NCI-H345 (cell line): ENCODE measurements at places on chromosomes 1 and 21.
A peak's percentile ranks its signal among the peaks of the same experiment; 100 is the strongest.

DNA sequence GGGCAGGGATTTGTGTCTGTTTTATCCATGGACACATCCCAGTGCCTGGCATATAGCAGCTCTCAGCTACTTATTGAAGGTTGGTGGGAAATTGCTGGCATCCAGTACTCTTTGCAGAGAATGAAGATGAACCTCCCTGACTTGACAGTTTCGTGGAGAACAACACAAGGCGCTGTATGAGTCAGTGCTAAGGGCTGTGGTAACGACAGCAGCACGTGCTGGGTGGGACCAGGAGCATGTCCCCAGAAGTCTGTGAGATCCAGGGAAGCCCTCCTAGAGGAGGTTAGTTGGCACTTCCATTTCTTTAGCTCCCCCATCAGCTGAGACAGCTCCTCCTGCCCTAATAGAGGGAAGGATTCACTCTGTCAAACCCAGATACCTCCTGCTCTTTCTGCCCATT, 25.9 kb upstream of the IL19 start:
- DNase-seq = no peak

DNA sequence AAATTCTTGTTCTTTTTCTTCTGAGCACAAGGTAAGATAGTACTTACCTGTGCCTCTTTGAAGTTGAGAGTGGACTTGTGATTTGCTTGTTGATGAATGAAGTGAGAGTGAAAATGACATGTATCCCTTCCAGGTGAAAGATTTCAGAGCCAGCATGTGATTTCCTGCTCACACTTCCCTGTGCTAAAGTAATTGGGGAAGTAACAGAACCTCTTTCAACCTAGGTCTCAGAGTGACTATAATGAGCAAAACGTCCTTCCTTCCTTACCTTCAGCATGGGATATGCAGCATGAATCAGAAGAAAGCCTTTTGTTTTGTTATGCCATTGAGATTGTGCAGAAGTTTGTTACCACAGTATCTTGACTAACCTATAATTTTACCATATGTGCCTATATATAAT, 24.6 kb downstream of the RAVER2 start:
- DNase-seq = no peak

DNA sequence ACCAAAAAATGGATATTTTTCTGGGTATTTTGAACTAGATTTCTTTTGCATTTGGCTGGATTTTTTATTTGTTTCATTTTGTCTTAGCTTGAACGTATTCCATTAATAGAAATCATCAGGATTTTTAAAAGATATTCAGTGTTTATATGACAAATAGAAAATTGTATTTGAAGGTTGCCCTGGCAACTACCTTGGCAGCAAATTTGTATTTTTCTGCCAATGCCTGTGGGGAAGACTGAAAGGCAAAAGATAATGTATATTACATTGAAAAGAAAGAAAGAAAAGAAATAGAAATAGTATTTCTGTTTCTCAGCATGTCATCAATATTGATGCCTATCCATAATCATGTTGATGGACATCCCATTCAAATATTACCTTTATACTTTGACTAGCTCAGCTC, 16.8 kb downstream of the VCAM1 start:
- DNase-seq = no peak

- DNase-seq = no peak
Observed at GRCh38 chr1:161052899-161053298, 7.1 kb upstream of the USF1 start.

DNA sequence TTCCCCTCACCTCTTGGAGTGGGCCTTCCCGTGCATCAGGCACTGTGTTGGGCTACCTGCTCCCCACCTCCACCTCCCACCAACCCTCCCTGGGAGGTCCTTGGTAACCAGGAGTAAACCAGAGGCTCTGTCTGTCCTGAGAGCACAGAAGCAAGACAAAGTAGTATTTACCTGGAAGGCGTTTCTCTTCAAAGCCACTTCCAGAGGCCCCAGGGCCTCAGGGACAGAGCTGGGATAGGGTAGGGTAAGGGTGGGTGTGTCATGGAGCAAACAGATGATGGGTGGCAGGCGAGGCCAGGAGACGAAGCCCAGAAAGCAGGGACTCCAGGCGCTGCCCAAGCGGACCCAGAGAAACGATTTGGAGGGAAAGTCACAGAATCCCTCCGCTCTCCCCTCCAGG, 77.2 kb upstream of the TARDBP start:
- DNase-seq = peak; percentile 18

GRCh38 chr1:95393434-95393833, 159.4 kb downstream of the RWDD3 start:
- DNase-seq = no peak

GRCh38 chr1:2270260-2271100, 42.4 kb downstream of the SKI start:
- no peak for DNase-seq

- DNase-seq = peak; percentile 60
Observed at GRCh38 chr1:95388031-95388430, 154.0 kb downstream of the RWDD3 start.

DNA sequence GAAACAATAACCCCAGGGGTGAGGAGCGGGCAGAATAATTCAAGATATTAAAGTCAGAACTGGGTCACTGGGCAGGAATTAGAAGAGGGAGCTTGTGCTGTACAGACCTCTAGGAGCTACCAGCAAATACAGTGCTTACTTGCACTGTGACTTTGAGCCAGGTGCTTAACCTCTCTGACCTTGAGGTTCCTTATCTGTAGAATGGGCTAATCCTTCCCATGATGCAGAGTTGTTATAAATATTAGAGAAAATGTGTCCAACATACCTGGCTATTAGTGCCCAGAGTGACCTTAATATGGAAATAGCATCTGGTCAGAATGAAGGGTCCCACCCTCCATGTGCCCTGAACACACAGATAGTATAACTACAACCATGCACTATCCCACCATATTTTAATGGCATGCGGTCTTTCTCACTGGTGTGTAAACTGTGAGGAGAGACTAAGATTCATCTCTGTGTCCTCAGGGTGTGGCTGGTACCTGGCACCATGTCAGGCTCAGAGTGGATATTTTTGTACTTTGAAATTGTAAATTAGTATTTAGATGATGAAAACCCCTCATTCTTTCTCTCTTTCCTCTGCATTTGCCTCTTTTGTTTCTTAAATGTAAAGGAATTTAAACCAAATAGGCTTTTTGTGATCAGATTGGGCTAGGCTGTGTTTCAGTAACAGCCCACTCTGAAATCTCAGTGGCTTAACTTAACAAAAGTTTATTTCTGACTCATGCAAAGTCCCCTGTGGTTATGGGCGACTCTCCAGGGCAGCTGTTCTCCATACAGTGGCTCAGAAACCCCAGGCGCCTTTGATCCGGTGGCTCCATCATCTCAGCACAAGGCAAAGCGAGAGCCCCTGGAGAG, 60.0 kb upstream of the ROR1 start:
- peak; percentile 43 for DNase-seq

DNA sequence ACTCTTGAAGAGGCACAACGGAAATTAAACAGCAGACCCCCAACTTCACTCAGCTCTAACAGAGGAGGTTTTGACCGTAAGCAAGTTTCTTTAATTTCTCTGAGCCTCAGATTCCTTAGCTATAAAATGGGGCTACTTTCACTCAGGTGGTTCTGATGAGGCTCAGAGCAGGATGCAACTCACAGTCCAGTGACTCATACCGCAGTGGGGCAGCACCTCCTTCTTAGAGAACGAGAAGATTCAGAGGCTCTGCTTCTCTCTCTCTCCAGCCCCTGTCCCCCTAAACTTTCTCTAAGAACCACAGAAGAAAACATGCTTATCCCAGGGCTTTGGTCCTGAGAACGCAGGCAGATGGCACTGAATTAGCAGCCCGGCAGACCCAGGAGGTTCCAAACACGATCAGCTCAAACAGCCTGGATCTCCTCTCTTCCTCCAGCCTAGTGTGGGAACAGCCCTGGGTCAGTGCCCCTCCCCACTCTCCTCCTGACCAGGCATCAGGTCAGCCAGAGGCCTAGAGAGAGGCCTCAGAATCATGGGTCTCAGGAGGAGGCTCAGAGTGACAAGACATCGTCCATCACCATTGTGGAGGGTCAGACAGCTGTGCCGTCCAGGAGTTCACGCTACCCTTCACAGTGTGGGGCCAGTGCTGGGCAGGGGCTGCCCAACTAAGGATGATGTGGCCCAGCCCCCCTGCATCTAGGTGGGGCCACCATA, 433.0 kb downstream of the PTPRU start:
- DNase-seq = no peak

DNA sequence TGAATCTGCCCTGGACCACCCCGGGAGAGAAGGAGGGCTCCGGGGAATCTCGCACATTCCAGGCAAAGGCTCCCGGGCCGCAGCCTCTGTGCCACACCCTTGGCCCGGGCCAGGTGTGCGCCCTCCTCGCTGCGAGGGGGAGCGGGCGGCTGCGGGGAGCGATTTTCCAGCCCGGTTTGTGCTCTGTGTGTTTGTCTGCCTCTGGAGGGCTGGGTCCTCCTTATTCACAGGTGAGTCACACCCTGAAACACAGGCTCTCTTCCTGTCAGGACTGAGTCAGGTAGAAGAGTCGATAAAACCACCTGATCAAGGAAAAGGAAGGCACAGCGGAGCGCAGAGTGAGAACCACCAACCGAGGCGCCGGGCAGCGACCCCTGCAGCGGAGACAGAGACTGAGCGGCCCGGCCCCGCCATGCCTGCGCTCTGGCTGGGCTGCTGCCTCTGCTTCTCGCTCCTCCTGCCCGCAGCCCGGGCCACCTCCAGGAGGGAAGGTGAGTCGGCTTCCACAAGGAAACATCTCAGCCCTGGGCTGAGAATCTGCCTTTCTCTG, at the start of gene LAMC2:
LAMC2 (plus strand) TSS at position 324 of the 550 bp plus-strand sequence; CDS start at position 413, 89 bp downstream.
- peak; percentile 14 for DNase-seq

DNA sequence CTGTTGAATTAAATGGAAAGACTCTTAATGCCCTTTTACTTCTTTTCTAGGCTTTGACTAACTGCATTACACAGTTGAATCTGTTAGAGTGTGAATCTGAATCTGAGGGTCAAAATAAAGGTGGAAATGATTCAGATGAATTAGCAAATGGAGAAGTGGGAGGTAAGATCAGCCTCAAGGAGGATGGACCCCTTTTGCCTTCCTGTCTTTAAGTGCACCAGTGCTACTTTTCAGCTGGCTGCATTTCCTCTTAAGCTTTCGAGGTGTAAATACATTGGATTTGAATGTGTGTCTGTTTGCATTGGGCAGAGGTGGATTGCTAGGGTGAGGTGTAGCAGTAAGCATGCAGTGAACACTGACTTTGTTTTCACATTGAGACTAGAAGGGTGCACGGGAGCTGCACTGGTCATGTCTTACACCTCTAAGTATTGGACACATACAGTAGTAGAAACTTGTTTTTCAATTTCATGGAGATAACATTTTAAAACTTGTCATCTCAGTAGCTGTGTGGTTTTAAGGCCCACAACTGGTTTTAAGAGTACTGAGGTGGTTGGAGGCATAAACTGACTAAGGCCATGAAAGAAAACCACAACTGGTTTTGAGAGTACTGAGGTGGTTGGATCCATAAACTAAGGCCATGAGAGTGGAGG, 35.4 kb downstream of the MIA3 start:
- no peak for DNase-seq

GRCh38 chr1:156376958-156377919, 8.2 kb downstream of the RHBG start:
- no peak for DNase-seq

DNA sequence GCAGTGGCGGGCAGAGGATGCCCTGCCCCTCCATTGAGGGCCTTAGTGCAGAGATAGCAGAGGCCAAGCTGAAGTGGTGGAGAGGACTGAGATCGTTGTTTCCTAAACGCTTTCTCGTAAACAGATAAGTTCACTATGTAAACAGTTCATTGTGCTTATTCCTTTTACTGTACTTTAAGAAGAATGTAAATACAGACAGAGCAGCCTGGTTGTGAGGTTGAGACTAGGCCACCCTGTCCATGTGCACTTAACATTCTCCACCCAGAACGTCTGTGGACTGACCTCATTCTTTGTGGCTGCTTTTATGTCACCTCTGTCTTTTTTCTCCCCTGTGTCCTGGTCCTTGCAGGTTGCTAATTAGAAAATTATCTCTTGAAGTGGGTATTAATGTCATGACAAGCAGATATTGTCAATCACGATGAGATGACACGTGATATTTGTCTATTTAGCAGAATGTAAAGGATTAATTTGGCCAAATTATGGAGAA, 8.5 kb downstream of the CENPS start:
- no peak for DNase-seq

DNA sequence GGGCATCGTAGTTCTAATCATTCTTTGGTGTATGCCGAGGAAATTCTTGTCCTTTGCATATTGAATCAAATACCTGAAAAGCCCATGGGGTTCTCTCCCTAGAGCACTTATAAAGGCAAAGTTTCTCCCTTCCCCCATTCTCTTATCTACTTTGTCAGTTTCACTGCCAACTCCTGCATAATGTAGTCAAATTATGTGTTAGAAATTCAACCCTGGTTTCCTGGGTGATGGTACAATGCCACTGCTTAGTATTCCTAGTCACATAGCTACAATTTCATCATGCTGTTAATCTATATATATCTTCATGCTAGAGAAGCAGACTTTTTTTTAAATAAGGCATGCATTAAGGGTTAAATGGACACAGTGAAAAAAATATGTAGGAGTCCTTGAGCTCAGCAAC, 119.0 kb downstream of the PDE4B start:
- no peak for DNase-seq

DNA sequence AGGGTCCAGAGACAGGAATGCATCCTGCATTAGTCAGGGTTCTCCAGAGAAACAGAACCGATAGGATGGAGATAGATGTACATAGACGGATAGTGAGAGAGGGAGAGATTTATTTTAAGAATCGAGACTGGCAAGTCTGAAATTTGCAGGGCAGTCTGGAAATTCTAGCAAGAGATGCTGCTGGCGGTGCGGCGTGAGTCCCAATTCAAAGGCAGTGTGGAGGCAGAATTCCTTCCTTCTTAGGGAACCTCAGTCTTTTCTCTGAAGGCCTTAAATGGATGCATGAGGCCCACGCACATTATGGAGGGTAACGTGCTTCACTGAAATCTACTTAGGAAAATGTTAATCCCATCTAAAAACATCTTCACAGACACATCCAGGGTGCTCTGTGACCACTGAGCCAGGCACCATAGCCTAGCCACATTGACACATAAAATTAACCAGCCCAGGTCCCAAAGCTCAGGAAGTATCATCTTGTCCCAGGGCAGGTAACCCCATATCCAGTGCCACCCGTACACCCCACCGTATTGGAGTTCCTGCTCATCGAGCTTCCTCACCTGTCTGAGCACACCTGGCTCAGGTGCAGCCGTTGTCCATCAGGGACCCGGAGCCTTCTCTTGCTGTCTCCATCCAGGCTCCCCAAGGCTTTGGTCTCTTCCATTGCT, 9.7 kb upstream of the PKNOX1 start:
- no peak for DNase-seq

DNA sequence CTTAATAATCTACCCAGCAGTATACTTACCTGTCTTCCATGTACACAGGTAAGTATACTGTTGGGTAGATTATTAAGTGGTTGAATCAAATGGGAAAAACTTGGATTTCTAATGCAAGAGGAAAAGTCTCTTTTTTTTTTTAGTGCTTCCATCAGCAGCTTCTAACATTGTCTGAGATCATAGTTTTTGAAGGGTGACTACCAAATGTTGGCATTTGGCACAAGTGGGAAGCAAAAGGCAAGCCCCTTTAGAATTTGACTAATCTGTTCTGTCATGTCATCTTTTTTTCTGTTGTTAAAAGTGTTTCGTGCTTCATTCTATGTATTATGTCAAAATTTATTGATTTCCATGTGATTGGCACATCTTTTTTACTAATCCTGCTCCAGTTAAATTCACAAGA, 547 bp downstream of the FMO1 start:
- no peak for DNase-seq
